Right forelimb (tissue), 1 donor: ENCODE measurements at places on chromosomes 13 and 19.

GRCh38 chr19:2912306-2912705, 11.6 kb downstream of the ZNF57 start:
- DNase-seq = no peak

- no peak for DNase-seq
These were observed 71.3 kb downstream of the ARHGEF7 start for GRCh38 chr13:111186305-111186935.

DNA sequence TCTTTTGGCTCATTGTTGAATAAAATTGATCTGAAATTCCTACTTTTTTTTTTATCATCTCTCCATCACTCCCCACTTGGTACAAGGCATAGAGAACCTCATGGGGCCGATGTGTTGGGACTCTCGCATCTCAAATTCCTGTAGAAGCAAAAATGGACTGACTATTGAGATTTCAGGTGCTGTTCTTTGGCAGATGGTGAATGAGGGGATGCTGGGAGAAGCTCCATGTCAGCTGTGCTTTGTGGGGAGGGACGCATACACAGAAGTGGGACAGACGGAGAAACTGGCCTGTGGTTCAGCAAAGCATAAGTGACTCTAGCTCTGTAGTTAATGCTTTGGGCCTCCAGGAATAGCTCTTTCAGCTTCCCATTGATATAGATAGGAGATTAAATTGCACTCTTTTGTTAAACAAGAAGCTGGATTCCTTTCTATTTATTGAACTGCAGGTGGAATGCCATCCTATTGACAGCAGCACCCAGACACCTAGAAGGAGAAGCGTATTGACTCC, 194.5 kb upstream of the RNF113B start:
- no peak for DNase-seq

GRCh38 chr19:50933640-50934039, 19.2 kb downstream of the KLK5 start:
- DNase-seq = no peak

DNA sequence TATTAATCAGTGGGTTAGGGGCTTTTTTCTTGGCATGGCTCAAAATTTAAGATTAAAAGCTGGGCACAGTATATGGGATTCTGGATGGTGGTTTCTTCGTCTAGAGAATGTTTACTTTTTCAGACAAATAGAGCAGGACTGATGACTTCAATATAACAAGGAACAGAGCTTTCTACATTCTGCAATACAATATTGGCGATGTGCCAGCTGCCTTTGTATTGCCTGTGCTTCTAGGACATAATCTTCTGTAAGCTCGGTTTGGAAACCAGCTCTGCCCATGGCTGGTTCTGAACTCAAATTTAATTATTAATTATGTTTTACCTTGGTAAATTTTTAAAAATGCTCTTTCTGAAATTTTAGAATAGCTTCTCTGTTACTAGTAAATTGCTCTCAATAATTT, 139.1 kb upstream of the TRPC4 start:
- no peak for DNase-seq

GRCh38 chr13:94708031-94708859, 4.1 kb downstream of the SOX21 start:
- peak; percentile 51 for DNase-seq

- no peak for DNase-seq
These were observed 14.0 kb upstream of the RAB20 start for GRCh38 chr13:110575322-110576069.

DNA sequence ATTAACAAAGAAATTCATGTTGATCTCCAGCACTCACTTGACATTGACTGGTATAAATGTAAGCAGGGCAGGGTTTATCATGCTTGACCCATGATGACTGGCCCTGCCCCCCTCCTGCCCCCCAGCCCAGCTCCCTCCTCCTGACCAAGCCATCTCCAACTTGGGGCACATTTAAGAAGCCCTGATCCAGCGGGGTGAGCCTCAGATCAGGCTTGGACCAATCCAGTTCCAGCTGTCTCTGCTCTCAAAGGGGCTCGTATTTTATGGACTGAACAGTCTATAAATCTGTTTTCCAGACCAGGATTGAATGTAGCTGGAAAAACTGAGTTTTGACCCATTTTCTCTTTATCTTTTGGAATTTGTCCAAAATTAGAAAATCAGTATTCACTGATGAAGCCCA, 100.0 kb downstream of the COL4A1 start:
- DNase-seq = no peak

DNA sequence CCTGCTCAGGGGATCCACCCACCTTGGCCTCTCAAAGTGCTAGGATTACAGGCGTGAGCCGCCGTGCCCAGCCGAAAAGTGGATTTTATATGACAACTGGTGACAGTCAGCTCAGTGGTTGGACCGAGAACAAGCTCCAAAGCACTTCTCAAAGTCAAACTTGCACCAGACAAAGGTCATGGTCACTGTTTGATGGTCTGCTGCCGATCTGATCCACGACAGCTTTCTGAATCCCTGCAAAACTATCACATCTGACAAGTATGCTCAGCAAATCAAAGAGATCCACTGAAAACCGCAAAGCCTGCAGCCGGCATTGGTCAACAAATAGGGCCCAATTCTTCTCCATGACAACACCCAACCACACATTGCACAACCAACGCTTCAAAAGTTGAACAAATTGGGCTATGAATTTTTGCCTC, 21.6 kb upstream of the NAA16 start:
- no peak for DNase-seq

DNA sequence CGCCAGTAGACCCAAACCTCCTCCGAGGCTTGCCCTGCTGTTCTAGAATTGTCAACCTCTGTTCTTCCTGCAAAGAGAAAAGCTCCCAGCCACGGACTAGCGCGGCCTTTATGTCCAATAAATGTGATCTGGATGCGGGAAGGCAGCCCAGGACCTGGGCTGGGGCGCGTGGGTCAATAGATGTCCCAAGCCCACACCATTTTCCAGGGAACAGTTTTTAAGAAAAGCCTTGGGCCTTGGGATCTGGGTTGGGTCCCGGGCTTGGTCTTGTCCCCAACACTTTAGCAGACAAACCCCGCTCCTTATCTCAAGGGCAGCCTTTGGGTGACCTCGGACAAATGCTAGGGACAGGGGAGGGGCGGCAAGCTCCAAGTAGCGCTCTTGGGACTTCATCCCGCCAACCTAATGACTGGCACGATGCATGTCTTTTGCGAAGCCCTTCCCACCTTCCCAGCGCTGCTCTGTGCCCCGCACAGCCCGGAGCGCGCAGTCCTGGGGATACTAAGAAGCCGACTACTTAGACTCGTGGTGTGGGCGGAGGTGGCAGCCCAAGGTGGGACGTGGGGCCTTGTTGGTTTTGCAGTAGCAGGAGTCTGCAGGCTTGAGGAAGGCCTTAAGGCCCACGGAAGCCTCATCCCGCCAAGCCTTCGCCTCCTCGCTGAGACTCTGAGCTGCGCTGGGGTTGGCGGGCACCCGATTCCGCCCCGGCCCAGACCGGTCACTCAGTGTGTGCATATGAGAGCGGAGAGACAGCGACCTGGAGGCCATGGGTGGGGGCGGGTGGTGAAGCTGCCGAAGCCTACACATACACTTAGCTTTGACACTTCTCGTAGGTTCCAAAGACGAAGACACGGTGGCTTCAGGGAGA, 10.8 kb downstream of the SOX21 start:
- DNase-seq = no peak

GRCh38 chr19:34402074-34402600, 2.1 kb upstream of the PDCD2L start:
- no peak for DNase-seq

DNA sequence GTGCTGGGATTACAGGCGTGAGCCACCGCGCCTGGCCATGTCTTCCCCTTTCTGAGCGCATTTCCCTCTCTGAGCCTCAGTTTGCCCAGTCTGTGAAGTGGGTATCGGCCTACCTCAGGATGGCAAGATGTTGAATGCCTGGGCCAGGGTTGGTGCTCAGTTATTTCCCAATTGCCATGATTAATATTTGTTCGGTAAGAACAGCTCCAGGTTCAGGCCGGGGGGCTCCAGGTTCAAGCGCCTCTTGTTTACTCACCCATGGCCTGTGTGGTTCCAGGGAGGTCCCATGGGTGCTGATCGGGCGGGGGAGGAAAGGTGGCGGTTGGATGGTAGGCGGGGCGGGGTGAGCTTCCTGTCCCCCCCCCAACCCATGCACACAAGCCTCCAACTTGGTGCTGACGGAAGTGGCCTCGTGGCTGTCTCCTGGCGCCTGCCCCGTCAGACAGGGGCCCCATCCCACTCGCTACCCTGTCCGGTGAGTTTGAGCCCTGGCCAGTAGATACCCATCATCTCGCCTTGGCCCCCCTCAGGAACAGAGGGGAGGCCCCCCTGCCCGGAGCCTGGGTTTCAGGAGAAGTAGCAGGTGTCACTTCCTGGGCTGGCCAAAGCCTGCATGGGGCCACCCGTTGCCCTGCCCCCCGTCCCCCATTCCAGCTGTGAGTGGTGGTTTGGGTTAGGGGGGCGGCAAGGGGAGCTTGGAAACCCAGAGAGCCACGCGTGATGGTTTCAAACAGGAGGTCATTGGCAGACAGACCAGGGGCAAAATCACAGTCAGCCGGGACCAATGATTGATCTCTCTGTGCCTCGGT, at the start of gene FCHO1:
Gene FCHO1, plus strand, starts transcription at position 375 of the 809 bp plus-strand sequence. CDS start 3,688 bp downstream, outside the sequence.
- DNase-seq = no peak

- DNase-seq = no peak
These were observed 943 bp downstream of the GJB6 start for GRCh38 chr13:20230913-20231838.

- DNase-seq = no peak
These were observed 17.5 kb downstream of the ATP7B start for GRCh38 chr13:51993713-51994112.

- no peak for DNase-seq
These were observed 621.2 kb upstream of the SPRY2 start for GRCh38 chr13:80962173-80962572.

- DNase-seq = no peak
These were observed 9.2 kb upstream of the ATP12A start for GRCh38 chr13:24670961-24671381.

GRCh38 chr19:39845584-39845932, 621 bp downstream of the FBL start:
- DNase-seq = no peak

GRCh38 chr13:53143757-53144339, 115.2 kb downstream of the OLFM4 start:
- DNase-seq = no peak

DNA sequence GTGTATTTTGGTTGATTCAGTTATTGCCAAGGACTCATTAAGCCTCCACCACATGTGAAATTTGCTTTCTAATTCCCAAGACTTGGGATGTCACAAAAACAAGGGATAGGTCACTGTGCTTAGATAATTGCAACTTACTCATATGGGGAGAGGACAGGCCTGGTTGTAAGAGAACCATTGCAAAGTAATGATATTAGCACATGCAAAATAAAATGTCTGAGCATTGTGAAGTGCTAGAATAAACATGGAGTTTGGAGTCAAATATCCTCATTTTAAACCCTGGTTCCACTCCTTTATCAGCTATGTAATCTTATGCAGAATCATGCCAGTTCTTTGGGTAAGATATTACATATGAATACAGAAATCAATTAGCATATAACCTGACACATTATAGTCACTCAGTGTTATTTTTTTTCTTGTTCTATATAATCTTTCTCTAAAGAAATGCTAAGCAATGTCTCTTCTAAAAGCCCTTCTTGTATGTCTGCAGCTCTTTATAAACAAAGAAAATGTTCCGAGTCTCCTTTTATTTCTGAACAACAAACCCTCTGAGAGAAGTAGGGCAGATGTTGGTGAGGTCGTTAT, 5.5 kb downstream of the CBY2 start:
- DNase-seq = no peak
